ENCODE measurements at places on chromosomes 7 and 10.

GRCh38 chr10:95833042-95833610 lies 74.6 kb upstream of the CC2D2B start:
- no peak for DNase-seq

DNA sequence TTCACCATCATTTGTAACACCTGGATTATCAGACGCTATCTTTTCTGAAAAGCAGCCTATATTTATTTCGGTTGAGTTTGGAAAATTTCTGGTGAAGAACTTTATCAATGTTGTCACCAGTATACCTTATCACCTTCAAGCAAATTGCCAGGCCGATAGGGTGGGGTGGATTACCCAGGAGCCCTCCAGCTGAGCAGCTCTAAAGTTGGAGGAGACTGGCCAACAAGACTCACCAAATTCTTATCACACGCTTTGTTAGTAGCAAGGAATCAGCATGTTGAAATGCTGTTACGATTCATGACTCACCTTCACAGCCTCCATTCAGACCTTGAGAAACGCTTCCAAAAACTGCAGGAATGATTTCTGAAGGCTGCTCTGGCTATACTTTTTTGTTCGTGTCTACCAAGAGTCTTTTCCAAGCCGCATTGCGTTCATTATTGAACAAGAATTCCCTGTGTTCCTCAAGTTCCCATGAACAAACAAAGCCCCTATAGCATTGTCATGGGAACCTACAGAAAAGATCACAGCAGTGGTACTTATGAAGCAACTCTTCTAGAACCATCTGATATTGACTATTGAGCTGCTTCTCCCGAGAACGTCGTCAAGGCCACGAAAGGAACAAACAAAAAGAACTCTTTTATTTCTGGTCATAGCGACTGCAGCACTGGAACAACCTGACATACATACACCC lies 291.4 kb downstream of the SFMBT2 start:
- DNase-seq, result no peak

DNA sequence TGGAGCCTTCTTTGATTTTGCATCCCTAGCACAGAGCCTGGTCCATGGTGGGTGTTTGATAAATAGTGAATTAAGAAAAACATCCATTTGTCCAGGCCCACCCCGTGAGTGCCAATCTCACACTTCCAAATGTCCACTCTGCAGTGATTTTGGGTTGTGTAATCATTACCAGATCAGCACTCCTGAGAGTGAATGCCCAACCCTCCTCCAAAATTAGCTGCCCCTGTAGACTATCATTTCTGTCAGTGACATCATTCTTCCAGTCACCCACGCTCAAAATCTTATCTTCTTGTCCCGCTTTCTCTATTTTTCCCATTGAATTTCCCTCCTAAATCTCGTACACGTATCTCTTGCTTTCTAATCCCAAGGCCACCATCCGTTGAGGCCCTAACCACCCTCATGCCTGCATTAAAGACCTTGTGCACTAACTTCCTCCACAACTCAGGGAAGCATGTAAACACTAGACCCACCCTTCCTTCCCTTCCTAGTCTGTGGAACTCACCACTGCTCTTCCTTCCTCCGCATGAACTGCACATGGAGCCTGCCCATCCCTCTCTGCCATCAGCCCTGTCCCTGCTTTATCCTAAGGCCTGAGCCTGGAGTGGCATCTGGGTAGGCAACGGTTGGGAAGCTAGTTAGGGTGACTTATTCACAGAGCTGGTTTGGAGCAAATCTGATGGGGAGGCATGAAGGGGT lies 32.8 kb downstream of the PIK3AP1 start:
- no peak for DNase-seq

- no peak for DNase-seq
Observed at GRCh38 chr7:85567983-85568382, 381.1 kb upstream of the SEMA3D start.

DNA sequence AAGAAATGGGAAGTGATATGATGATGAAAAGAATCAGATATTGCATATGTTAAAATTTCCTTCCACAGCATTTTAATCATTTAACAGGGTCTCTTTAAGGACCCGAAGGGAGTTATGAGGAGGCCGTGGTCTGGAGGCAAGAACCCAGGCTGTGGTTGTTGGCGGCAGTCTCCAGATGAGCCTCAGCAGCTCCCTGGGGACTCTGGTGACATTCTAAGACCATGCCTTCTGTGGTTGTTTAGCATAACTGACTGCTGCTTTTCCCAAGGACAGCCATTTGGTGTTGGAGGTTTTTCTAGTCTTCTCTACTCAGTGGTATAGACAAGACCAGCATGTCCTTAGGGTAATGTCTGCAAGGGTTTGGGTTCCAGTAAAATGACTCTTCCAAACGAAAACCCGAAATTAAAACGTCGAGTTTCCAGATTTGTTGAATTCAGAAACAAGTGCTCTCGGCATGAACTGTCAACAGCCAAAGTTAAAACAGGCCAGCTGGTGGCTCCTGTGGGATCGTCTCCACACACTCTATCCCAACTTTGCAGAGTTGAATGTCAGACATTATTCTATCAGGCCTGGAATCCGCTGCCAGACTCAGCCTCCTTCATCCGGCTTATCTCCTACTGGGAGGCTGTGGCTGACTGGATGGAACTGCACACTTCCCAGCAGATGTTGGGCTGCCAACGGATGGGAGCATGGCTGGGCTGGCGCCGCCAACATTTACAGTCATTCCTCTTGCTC lies 183.1 kb downstream of the TAX1BP1 start:
- peak; percentile 38 for DNase-seq

DNA sequence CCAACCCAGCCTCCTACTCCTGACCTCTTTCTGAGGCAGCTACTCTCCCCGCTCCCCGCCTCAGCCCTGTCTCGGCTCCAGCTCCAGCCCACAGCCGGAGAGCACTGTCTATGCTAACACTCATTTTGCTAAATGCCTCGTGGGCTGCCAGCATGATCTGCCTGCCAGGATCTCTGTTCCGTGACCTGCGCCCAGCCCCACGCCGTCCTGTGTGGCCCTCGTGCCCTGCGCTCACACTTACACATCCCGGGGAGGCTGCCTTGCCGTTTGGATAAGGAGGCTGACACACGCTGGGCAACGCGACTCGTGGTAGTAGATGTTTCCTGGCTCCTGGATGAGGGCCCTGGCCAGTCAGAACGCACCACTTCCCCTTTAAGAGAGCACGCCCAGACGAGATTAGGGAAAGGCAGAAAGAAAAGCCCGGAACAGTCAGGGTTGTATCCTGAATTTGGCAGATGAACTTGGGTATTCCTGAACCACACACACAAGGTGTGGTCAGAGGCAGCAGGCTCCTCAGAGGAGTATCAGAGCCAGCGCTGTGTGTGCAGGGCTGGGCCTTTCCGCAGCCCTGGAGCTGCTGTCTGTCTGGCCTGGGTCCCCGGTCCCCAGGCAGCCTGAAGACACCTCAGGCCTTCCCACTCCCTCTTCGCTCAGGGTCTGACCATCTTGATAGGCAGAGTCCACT lies 97.7 kb upstream of the EFCAB10 start:
- no peak for DNase-seq

GRCh38 chr7:39406467-39406866 lies 159.7 kb upstream of the YAE1 start:
- peak; percentile 8 for DNase-seq

GRCh38 chr10:67802767-67803538 lies 35.0 kb downstream of the DNAJC12 start:
- no peak for DNase-seq
